ENCODE measurements at places on chromosomes 1 and 21. TPM values are rescaled to one million over a fixed set of nuclear protein-coding genes. Genes with fewer than 3 reads are reported as not detected.

The BCAS2 gene
- 35.3 TPM for polyA plus RNA-seq

The NUDT4B gene
- polyA plus RNA-seq = 18.7 TPM

The LPAR3 gene
- 4.8 TPM for polyA plus RNA-seq

The CENPF gene
- polyA plus RNA-seq = 17.5 TPM

The IL20 gene
- not detected for polyA plus RNA-seq

The DOCK7 gene
- 111 TPM for polyA plus RNA-seq

The FCGR3A gene
- polyA plus RNA-seq = not detected

The S100A7 gene
- not detected for polyA plus RNA-seq

The THAP3 gene
- 8.8 TPM for polyA plus RNA-seq

The PTPRU gene
- polyA plus RNA-seq = 7.8 TPM

The GSTM1 gene
- 1.6 TPM for polyA plus RNA-seq

The S100PBP gene
- polyA plus RNA-seq = 43.7 TPM

Measured in AG04450 (cell line).